Tibial nerve (tissue), 4 donors: ENCODE measurements at places on chromosomes 5 and 9. TPM values are rescaled to one million over a fixed set of nuclear protein-coding genes. Genes with fewer than 3 reads are reported as not detected.

The FRMD3 gene
- total RNA-seq: 36.1 TPM

The AQP7 gene
- total RNA-seq: 26.6 TPM

The CARTPT gene
- total RNA-seq: not detected

The NPR3 gene
- total RNA-seq: 41.4 TPM

The HK3 gene
- total RNA-seq: 24.0 TPM

The GABRA1 gene
- total RNA-seq: not detected

The TSSK1B gene
- 3.5 TPM for total RNA-seq

The VPS13A gene
- total RNA-seq: 26.7 TPM

The MARCOL gene
- total RNA-seq: not detected

The HRCT1 gene
- 10.9 TPM for total RNA-seq

The CTXN3 gene
- not detected for total RNA-seq

The SOHLH1 gene
- not detected for total RNA-seq

The CSF1R gene
- total RNA-seq: 57.9 TPM

The DIPK1B gene
- 9.4 TPM for total RNA-seq

The C9orf43 gene
- total RNA-seq: not detected

DNA sequence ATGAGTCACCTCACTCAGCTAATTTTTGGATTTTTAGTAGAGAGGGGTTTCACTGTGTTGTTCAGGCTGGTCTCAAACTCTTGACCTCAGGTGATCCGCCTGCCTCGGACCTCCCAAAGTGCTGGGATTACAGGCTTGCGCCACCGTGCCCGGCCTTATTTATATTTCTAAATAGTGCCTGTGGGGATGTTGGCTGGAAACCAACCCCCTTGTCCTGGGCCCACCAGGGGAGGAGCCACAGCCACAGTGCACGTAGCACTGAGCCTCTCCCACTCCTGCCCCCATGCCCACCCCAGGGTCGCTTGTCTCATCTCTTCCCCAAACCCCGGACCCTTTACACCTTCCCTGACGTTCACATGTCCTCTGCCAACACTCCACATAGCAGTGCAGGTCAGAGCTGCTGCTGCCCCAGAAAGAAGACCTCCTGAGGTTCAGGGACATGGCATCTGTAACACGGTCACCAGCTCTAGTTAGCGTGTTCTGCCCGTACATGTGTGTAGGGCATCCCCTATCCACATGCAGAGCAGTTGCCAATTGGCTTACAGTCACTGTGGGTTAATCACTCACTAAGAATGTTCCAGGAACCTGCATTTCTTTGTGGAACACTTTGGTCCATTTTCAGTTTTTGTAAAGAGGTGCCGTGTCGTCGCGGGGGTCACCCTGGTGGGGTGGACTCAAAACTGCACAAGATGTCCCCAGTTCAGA, 10.2 kb upstream of the MRPS2 start:
- no peak for DNase-seq

GRCh38 chr5:1831677-1832313, 30.6 kb downstream of the NDUFS6 start:
- no peak for DNase-seq

DNA sequence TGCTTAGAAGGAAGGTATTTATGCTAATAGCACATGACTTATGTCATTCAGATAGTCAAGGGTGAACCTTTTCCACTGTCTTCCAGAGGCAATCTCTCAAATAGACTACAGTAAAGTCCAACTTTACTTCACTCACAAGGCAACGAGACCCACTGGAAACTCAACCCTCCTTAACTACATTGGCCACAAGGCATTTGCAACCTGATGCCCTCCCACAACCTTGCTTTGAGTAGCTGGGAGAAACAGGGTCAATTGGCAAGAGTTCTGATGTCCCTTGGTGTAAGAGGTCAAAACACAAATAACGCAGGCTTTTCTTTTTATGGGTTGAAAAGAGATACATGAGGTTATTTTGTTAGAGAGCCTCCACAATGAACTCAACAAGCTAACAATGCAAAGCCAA, 6.1 kb downstream of the GAS1 start:
- DNase-seq: no peak

GRCh38 chr5:105680858-105681475, 1989.8 kb downstream of the EFNA5 start:
- DNase-seq: no peak

GRCh38 chr5:142441616-142442015, 116.8 kb upstream of the SPRY4 start:
- DNase-seq: no peak

DNA sequence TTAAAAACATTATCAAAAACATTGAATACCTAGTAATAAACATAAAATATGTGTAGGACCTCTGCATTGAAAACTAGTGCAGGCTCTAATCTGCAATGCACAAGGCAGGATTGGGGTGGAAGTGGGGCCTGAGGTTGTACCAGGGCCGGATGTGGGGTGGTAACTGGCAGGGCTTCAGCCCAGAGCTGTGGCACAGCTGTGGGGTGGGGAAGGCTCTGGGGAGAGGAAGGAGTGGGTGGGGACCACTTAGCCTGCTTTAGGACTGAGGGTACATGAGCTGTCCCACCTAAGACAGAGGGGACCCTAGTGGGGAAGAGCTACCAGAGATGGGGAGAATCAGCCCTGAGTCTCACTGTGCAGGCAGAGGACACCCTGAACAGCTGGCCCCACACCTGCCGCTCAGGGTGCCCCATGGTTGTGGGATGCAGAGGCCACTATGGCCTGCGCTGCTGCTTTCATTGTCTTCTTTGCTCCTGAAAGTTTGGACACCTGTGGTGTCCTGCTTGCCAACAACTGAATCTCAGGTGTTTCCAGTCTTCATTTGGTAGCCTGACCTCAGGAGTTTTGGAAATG, 311.4 kb downstream of the TLE4 start:
- DNase-seq: no peak

GRCh38 chr5:108521841-108522506, 140.1 kb upstream of the FBXL17 start:
- peak; percentile 68 for DNase-seq

DNA sequence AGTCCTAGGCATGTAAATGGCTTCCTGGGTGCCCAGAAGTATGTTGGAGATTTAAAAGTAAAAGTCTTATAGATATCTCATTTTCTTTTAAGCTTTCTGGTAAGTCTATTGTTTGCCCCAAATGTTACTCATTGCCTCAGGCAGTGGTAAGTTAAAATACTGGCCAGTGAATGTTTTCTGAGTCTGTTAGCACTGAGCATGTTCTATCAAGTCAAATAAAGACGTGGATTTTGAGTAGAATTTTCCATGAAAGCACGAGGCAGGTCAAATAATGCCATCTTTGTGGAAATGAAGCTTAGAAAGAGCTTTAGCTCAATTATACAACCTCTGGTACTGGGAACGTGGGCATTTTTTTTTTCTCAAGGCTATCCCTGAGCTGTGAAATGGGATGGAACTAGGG, 651.3 kb upstream of the ACO1 start:
- DNase-seq: no peak

- DNase-seq: no peak
Observed at GRCh38 chr9:761176-761792, 80.2 kb upstream of the DMRT1 start.

DNA sequence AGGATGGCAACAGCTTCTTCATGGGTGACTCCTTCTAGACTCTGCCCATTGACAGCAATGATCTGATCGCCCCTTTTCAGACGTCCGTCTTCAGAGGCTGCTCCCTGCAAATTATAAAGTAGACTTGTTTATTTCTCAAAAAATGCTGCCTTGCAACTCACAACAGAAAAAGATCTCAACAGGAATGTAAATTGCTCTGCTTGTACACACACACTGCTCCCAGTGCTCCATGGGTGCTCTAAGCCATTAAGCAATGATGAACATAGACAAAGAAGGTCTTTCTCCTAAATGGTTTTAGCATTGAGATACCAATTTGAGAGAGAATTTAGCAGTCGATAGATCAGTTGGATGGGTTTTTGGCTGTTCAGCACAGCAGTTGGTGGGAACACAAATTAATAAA, 172.5 kb downstream of the MPDZ start:
- no peak for DNase-seq

DNA sequence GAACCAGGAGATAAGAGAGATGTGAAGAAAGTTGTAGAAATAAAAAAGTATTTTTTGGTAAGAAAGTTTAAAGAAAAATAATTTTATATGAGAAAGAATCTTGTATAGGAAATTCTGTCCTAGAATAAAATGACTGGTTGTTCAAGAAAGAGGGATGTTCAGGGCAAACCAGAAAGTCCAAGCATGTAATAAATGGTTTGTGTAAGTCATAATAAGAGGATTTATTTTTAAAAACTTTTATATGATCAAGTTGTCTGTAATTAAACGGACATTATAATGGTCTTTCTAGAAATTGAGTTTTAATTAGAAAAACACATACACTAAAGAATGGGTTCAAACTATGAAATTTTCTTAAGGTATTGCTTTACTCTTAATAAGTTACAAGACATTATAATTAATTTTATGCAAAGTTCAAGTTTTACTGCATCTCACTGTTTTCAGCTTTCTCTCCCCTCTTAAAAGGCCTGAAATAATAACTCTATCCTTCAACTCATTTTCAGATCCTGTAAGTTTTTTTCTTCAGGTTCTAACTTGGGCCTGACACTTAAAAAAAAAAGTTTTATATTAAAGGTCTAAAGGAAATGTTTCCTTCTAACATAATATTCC, 56.1 kb upstream of the ZNF300 start:
- DNase-seq: no peak

DNA sequence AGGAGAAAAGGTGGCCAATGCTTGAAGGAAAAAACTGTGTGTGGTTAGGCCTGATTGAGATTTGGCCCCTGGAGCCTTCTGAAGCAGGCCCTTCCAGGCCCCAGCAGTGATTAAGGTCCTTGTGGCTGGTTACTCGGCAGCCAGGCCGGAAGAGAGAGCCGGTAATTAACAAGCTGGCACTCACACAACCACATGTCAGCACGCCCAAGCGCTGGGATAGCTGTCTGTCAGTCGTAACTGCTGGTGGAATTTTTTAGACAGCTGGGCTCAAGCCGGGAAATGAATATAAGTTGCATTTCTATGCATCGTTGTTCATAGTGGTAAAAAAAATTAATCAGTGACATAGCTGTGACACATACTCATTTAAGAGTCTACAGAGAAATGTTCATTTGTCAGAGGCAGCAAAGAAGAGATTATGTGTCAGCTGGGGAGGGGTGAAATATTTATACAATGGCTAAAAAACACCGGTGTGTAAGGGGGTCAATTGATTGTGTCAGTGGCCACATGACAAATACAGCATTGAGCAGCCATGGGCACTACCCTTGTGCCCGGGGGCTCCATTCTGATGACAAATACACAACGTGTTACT, 13.7 kb upstream of the ARAP3 start:
- DNase-seq: no peak

- DNase-seq: no peak
Observed at GRCh38 chr9:92119586-92119985, 4.4 kb upstream of the SPTLC1 start.

GRCh38 chr5:32859211-32859641, 148.1 kb downstream of the NPR3 start:
- DNase-seq: no peak

GRCh38 chr5:76820526-76820890, 1.7 kb downstream of the F2RL1 start:
- DNase-seq: no peak

GRCh38 chr5:126284977-126285696, 138.1 kb upstream of the GRAMD2B start:
- DNase-seq: no peak

DNA sequence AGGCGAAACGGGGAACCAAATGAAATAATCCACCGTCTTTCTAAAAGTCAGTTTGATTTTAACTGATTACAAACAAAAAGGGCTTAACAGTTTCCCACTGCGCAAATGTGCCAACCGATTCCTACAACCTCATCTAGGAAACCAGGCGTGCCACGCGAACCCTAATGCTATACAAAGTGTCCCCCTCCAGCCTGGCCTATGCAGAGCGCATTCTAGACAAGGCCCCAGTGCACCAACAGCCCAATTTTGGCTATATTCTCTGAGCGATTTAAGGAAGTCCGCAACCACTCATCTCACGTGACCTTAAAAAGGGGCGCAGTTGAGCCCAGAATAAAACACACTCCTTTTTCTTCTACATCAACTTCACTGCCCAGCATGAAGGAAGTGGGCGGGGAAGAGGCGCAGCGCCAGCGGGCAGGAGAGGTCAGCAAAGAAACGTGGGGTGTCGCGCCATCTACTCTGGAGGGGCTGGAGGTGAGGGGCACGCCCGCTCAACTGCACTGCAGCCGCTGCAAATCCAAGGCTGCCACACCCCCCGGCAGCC, 779 bp downstream of the FAM13B start:
- peak; percentile 54 for DNase-seq

GRCh38 chr9:75242426-75242825, 154.1 kb downstream of the OSTF1 start:
- no peak for DNase-seq

GRCh38 chr9:91900055-91900796, 49.8 kb downstream of the ROR2 start:
- DNase-seq: no peak

DNA sequence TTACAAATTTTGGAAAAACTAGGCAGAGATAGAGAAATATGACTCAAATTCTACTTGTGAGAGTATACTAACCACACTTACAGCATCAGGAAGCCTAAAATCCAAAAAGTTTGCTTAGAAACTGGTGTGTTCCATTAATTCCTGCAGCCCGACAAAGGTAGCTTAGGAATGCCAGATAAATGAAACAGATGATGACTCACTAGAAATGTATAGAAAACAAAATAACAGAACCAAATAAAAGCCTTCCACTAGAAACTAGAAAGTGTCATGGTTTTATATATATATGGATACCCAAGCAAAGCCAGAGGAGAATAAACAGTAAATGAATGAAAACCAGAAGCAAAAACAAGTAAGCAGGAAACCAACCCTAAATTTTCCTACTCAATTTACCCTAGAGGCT, 272.2 kb upstream of the PRDM9 start:
- no peak for DNase-seq

DNA sequence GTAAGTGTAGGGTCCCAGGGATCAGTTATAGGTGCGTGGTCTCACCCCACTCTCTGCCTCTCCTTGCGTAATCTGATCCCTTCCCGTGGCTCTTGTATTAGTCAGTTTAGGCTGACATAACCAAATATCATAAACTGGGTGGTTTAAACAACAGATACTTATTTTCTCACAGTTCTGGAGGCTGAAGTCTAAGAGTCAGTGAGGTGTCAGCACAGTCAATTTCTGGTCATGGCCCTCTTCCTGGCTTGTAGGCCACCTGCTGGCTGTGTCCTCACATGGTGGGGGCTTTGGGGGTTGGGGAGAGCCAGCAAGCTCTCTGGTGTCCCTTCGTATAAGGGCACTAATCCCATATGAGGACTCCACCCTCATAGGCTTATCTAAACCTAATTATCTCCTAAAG, 32.3 kb downstream of the CARTPT start:
- DNase-seq: no peak

DNA sequence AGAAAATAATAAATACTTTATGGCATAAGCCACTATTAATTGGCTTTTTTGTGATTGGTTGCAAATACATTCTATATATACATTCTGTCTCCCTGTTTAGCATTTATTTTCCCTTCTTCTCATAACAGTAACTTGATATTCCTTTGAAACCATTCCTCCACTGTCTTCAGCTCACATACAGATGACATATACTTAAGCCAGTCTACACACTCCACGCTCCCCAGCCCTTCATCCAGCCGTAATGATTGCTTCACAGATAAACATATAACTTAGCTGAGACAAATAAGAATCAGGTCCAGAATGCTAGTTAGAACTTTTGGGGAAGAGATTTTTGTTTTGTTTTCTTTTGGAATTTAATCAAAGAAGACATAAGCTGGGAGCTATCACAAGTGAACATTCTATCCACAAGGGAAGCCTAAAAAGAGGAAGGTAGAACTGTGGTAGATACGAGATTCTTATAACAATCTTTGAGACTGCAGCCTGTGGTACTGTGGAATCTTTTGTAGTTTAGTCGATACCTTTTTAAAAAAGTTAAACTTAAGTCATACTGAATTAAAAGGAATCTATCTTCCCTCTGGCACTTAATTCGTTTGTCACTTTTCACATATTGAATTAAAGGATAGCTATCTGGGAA, 365.1 kb upstream of the PRR16 start:
- no peak for DNase-seq
